Pulmonary artery endothelial cell (primary cell): ENCODE measurements at places on chromosomes 3 and 15. TPM values are rescaled to one million over a fixed set of nuclear protein-coding genes. Genes with fewer than 3 reads are reported as not detected.

The NPAP1 gene
- total RNA-seq, result not detected in 2 replicates

The GOLGA8S gene
- total RNA-seq, result under 0.01 and 0.04 TPM in 2 replicates

The PLA2G4D gene
- not detected in 2 replicates for total RNA-seq

The LRRIQ4 gene
- 0.07 TPM in 1 of 2 replicates, not detected in the other for total RNA-seq

The IRAK2 gene
- 26.1 and 29.4 TPM in 2 replicates for total RNA-seq

The PPP1R14D gene
- not detected in 2 replicates for total RNA-seq

The LHFPL4 gene
- total RNA-seq, result not detected in 2 replicates

The SNURF gene
- total RNA-seq, result 10.4 and 17.7 TPM in 2 replicates

The METTL6 gene
- total RNA-seq, result 27.0 and 38.7 TPM in 2 replicates

The SLC6A20 gene
- total RNA-seq, result not detected in 2 replicates

The LRRN1 gene
- not detected in 2 replicates for total RNA-seq

The TAMM41 gene
- 3.7 and 5.3 TPM in 2 replicates for total RNA-seq

The FSIP1 gene
- total RNA-seq, result 0.46 and 0.63 TPM in 2 replicates

The RPUSD3 gene
- 27.8 and 35.6 TPM in 2 replicates for total RNA-seq

The NCKIPSD gene
- total RNA-seq, result 6.8 and 6.9 TPM in 2 replicates

The TP63 gene
- 0.11 TPM in 1 of 2 replicates, not detected in the other for total RNA-seq

The GMPS gene
- total RNA-seq, result 25.5 and 41.3 TPM in 2 replicates

The CCDC50 gene
- 202 and 221 TPM in 2 replicates for total RNA-seq

The MINAR1 gene
- total RNA-seq, result 0.28 and 0.92 TPM in 2 replicates

The OR5H6 gene
- not detected in 2 replicates for total RNA-seq

The PLEKHO2 gene
- 27.4 and 30.0 TPM in 2 replicates for total RNA-seq
